ENCODE measurements at places on chromosomes 16 and 17.

DNA sequence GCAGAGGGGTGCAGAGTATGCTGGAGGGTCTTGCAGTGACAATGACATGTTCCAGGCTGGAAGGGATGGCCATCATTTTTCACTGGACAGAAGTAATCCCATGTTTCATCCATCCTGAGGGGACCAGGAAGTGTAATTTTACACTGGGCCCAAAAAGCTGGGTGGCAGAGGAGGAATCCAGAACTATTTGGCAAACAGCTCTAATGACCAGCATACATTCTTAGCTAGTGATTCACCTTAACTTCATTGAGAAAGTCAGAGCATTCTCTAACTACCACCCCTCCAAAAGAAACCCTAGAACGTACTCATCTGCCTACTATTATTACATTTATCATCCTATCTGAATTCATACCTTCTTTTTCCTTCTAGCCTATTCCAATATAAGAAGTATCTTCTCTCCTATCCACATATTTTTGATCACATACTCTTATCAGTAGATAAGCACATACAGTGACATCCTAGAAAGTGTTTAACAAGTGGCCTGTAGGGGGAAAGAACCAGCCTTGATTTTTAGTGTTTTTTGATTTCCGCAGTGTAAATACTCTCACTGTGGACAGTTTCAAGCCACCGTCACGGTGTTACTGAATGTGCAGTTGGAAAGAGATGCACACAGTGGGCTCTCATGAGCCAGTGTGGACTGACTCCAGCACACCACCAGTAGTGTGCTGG is 118.1 kb downstream of the FTO start:
- DNase-seq, result no peak

DNA sequence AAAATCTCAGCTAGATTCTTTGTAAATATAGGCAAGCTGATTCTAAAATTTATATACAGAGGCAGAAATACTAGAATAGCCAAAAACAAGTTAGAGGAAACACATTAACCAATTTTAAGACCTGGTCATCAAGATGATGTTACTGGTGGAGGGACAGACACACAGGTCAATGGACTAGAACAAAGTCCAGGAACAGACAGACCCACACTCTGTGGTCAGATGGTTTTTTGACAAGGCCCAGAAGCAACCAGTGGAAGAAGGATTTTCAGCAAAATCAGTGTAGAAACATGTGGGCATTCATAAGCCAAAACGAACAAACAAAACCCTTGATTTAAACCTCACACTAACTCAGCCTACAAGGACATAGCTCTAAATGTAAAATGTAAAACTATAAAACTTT is 99.7 kb upstream of the METRNL start:
- DNase-seq, result no peak

DNA sequence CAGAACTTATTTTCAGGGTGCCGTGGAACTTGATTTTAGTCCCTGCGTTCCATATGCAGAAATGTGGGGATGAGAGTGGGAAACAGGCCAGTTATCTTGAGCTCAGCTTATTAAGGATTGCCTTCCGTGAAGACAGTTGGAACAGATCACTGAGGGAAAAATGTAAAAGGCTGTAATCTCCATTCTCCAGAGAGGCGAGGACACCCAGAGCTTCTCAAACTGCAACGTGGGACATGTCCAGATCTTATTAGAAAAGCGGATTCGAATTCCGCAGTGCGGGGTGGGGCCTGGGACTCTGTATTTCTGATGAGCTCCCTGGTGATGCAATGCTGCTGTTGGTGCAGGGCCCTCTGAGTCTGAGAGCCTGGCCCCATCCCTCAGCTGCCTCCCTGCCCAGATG is 185.6 kb upstream of the CIBAR2 start:
- no peak for DNase-seq

DNA sequence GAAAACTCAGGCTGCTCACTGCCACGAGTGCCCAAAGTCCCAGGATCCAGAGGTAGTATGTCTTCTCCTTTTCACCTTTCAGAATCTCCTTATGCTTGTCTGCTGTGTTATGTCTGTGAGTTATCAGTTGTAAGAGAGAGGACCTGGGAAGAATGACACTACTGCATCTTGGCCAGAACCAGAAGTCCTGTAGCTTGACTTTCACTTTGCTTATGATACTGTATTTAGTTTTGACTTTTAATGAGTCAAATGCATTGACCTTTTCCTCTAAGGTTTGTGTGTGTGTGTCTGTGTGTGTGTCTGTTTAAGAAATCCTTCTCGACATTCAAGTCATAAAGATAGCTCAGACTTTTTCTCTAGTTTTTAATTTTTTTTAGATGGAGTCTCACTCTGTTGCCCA is 43.4 kb downstream of the BMERB1 start:
- no peak for DNase-seq

GRCh38 chr16:72848028-72848400 is 199.9 kb downstream of the ZFHX3 start:
- no peak for DNase-seq

DNA sequence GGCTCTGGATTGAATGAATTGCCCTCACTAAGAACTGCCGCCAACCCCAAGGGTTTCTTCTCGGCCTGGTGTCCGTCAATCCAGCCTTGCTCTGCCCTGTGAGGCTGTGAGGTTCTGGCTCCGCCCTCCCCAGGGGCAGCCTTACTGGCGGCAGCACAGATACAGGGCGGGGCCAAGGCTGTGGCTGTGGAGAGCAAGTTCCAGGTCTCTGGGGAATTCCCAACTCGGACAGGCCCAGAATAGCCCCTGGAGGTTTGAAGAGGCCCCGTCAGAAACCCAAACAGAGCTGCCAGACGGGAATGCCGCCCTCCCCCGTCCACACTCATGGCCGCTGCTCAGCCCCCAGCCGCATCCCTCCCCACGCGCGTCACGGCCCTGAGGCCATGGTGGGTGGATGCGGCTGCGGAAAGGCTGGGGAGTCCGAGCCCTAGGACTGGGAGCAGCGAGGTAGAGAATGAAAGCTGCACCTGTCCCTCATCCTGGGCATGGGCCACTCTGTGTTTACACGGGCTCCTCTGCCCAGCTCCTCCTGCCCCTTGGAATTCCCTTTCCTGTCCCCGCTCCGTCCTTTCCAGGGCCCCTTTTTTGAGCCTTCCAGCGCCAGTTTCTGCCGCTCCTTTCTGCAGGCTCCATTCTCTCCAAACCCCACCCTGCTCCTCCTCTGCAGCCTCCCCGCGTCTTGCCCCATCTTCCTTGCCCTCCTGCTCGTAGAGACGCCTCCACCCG is 660 bp upstream of the PRRT2 start:
- peak; percentile 88 for DNase-seq

DNA sequence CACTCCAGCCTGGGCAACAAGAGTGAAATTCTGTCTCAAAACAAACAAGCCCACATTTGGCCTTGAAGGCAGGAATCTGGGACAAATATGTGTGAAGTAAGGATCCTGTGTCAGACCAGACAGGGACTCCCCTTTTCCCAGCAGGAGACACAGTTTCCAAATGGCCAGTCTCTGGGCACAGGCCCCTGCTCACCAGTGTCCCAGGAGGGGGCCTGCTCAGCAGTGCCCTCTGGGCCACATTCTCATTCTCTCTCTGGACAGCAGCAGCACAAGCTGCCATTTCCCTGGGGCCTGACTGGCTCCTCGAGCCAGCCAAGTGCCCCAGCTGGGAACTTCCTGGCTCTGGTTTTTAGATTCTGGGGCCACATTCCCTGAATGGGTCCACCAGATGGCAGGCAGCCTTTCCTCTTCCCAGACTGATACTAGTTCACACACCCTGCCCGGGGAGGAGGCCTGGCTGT is 11.7 kb upstream of the MNT start:
- no peak for DNase-seq

DNA sequence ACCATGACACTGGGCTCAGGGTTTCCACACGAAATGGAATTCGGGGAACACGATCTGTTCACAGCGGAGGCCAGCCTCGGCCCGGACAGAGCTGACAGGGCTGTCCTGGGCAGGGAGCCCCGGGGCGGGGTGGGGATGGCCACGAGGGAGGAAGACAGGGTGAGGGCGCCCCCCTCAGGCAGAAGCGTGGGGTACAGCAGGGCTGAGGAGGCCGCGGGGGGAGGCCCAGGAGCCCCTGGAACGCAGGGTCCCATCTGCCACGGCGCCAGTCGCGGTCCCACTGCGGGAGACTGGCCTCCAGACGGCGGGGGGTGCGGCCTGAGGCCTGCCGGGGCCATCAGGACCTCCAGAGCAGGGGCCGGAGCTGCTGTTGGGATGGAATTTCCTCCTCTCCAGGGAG is 75.9 kb downstream of the LMF1 start:
- no peak for DNase-seq

- DNase-seq, result no peak
Observed at GRCh38 chr17:56023851-56024250, 129.4 kb upstream of the ANKFN1 start.

- no peak for DNase-seq
Observed at GRCh38 chr16:88197481-88198456, 185.0 kb upstream of the ZNF469 start.

- no peak for DNase-seq
Observed at GRCh38 chr16:15966420-15966819, 17.0 kb downstream of the ABCC1 start.

GRCh38 chr17:67639979-67640378 is 77.8 kb upstream of the NOL11 start:
- no peak for DNase-seq

- DNase-seq, result no peak
Observed at GRCh38 chr16:56295059-56295665, 103.9 kb downstream of the GNAO1 start.

- no peak for DNase-seq
Observed at GRCh38 chr17:8189041-8189710, 804 bp downstream of the BORCS6 start.

DNA sequence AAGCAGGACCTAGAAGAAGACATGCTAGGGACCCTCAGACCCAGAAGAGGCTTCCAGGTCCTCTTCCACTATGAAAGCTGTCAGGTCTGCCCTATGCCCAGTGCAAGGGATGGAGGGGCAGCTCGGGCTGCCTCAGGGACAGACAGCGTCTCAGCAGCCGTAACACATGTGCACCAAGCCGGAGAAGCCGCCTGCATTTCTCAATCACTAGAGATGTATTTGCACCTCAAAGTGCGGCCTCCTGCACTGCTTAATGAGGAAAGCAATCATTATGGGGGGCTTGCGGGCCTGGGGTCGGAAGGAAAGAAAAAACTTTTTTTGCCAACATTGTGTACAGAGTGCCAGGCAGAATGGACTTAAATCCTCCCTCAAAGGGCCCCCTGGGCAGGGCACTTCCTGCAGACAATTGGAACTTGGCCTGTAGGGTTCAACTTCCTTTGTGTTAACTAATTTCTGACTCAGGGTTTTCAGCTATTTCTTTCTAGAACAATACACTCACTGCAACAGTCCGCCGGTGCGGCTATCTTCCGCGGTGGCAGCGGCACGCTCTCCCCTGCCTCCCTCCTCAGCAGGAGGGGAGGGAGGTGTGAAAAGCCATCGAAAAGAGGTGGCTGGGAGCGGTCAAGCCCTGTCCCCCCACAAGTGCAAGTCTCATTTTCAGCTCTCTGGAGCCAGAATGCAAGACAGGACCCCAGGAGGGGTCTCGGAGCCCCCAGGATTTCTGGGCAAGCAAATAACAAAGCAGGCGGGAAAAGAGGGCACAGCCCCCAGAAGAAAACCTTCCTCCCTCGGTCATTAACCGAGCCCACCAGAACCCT is 101.2 kb downstream of the ZNF423 start:
- DNase-seq, result no peak

- DNase-seq, result no peak
Observed at GRCh38 chr17:45823598-45823997, 21.1 kb upstream of the SPPL2C start.

DNA sequence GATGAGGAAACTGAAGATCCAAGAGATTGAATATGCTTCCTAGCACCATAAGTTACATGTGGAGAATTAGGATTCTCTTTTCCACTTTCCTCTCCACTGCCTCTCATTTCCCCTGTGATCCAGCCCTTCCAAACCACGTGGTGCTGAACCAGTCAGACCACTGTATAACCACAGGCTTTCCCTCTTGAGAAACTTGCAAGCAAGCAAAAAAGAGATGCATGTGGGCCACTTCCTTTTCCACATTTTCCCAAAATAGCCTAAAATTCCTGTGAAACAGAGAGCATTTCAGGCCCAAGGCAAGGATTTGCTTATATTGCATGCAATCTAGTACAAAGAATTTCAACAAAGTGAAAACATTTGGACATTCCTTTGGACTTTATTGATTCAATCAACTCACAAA is 59.3 kb upstream of the KSR1 start:
- DNase-seq, result no peak

GRCh38 chr17:34581446-34582184 is 2.2 kb downstream of the TMEM132E start:
- no peak for DNase-seq

- no peak for DNase-seq
Observed at GRCh38 chr17:28926366-28926765, 23.5 kb upstream of the DHRS13 start.

- no peak for DNase-seq
Observed at GRCh38 chr17:65547253-65547670, 14.2 kb downstream of the AXIN2 start.

GRCh38 chr16:27378871-27379481 is 23.0 kb upstream of the IL21R start:
- no peak for DNase-seq

DNA sequence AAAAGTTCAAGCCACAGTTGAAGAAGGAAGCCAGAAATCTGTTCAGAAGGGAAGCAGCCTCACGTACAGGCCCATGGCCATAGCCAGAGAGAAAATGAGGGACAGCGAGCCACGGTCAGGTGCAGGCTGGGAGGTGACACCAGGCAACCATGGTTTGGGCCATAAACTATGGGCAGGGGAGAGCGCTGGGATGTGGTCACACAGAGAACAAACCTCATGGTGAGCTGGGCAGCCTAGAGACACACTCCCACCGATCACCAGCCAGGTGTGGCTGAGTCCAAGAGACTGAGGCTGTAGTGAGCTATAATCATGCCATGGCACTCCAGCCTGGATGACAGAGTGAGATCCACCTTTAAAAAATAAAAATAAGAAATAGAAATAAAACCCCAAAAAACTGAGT is 76.5 kb downstream of the NETO2 start:
- DNase-seq, result no peak

GRCh38 chr17:73203135-73203787 is 10.4 kb downstream of the COG1 start:
- no peak for DNase-seq

GRCh38 chr16:82681592-82681991 is 54.8 kb downstream of the CDH13 start:
- no peak for DNase-seq

- no peak for DNase-seq
Observed at GRCh38 chr17:21425321-21425720, 49.2 kb downstream of the KCNJ12 start.

- no peak for DNase-seq
Observed at GRCh38 chr16:84079664-84080063, 37.1 kb upstream of the SLC38A8 start.

DNA sequence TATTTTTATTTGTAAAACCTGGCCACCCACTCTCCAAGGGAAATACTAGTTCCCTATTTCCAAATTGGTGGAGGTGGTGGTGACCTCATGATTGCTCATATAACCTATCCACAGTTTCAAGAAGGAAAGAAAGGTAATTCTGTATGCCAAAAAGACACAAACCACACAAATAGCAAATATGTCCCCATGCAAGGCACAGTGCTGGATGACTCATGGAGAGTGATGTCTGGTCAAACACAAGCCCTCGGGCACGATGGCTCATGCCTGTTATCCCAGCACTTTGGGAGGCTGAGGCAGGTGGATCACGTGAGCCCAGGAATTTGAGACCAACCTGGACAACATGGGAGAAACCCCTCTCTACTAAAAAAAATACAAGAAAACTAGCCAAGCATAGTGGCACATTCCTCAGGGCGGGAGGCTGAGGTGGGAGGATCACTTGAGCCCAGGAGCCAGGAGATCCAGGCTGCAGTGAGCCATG is 64.2 kb downstream of the GNA13 start:
- DNase-seq, result no peak

- DNase-seq, result no peak
Observed at GRCh38 chr17:71444078-71444477, 676.7 kb upstream of the SOX9 start.

GRCh38 chr17:14739656-14740431 is 439.0 kb downstream of the HS3ST3B1 start:
- no peak for DNase-seq
